ENCODE measurements at places on chromosomes 2 and 18.

DNA sequence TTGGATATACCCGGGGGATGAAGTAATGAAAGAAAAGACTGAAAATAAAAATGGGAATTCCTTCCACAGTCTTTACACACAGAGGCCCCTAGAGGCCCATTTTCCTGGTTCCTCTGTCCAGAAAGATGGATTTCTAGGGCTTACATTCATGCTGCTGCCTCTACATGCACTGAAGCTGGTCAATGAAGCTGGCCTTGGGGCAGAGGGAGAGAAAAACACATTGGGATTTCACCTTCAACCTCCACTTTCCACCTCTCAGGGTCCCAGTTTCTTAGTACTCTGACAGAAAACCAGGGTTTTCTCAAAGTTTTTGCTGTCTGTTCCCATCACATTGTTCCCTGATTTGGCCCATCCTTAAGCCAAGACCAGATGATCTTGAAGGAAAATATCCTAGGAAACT, 154.6 kb upstream of the ZSWIM2 start:
- no peak for DNase-seq

DNA sequence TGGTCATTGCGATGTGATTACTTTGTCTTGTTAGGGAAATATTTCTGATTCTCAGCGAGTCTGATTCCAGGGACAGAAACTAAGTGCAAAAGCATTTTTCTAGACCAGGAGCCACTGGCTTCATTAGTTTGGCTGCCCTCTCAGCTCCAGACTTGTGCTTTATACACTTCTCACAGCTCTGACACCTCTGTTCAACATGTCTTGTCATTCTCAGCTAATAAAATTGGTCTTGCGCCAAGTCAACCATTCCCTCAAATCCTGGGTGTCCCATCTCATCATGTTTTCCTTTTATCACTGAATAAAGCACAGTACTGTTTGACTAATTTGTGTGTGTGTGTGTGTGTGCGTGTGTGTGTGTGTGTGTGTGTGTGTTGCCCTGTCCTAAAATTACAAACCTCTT, 215.5 kb upstream of the EPHA4 start:
- no peak for DNase-seq

GRCh38 chr2:121475811-121476571, 54.7 kb upstream of the RNU4ATAC start:
- DNase-seq = no peak

DNA sequence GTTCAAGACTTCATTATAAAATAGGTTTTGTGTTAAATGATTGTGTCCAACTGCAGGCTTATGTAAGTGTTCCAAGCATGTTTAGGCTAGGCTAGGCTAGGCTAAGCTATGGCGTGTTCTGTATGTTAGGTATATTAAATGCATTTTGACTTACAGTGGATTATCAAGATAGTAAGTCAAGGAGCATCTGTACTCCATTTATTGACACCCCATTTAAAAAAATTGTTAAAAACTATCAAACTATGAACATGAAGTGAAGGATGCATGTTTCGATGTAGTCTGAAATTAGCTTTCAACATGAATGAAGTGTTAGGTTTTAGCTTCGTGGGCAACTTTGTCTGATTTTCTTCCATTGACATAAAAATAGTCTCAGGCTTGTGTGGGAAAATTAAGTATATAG, 290.5 kb downstream of the PARD3B start:
- no peak for DNase-seq

DNA sequence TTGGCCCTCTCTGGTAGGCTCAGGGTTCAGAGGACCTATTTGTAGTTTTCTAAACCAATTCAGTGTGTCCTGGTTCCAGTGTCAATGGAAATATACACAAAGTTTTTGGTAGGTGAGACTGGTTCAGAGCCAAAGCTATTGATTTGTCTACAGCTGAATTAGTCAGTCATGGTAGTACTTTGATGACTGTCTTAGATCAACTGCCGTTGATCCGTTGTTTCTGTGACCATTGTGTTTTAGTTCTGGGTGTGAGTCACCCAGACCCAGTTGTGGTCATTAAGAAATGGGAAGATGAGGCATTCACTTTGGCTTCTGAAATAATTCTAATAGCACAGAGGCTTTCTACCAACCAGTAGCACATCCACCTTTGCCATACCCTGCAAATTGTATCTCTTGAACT, 16.0 kb upstream of the RPE start:
- no peak for DNase-seq

- DNase-seq = no peak
Observed at GRCh38 chr2:113734185-113734584, 22.3 kb downstream of the SLC35F5 start.

GRCh38 chr2:28233164-28233676, 159.4 kb upstream of the FOSL2 start:
- DNase-seq = no peak

GRCh38 chr2:53998834-53999233, 28.0 kb upstream of the PSME4 start:
- no peak for DNase-seq

- no peak for DNase-seq
Observed at GRCh38 chr2:199370150-199370780, 87.5 kb downstream of the SATB2 start.

- DNase-seq = no peak
Observed at GRCh38 chr2:121182520-121182919, 102.5 kb downstream of the TFCP2L1 start.

DNA sequence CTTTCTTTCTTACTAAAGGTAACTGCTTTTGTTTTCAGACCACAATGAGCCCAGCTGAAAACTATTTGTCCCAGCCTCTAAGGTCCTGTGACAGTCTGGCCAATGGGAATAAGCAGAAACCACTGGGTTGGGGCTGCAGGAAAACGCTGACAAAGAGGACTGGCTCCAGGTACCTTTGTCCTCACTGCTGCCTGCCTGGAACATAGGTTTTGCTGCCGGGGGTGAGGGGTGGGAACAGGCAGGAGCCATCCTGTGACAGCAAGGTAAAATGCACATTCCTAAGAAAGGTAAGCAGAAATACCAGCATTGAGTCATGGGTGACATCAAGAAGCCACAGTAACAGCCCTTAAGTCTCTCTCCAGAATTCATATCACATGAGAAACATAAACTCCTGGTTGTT, 21.6 kb downstream of the PTPN2 start:
- no peak for DNase-seq

GRCh38 chr18:2529154-2529553, 42.2 kb downstream of the METTL4 start:
- DNase-seq = no peak

GRCh38 chr18:58887613-58887963, 22.9 kb downstream of the ZNF532 start:
- DNase-seq = no peak

DNA sequence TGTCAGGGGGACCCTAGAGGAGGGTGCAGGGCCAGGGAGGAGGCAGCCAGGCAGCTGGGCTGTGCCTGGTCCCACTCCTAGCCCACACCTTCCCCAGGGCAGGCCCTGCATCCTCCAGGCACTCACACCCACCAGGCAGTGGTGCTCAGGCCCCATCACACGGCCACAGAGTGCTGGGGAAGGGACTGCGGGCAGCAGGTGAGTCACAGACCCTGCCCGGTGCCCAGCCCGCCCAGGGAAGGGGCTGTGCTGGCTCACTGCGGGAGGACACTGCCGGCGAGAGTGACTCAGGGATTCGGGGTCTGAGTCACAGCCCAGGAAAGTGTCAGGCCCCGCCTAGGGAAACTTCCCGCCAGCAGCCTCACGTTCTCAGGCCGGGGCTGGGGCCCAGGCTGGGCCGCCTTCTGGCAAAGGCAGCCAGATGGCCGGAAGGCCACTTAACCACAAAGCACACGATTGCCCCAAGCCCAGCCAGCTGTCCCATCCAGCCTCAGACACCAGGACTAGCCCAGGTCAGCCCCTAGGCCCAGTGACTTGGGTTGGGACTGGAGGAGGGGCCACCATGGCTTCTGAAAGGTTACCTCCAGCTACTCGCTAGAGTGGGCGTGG, 42.2 kb downstream of the BIN1 start:
- no peak for DNase-seq

DNA sequence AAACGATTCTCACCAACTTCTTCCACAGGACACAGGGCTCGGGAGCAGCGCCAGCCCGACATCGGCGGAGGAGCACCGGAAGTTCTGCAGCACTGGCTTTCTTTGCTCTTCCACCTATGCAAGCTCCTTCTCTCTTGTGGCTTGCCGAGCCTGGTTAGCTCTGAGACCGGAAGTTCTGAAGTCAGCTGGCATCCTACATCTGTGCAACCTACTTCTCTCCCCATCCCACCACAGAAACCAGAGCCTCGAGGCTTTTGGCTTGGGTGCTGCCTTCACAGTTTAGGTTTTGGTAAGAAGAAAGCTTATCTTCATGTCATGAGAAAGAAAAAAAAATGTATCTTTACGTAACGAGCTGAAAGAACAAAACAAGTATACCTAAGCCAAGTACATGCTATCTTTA, 111.7 kb downstream of the ANKRD44 start:
- no peak for DNase-seq

DNA sequence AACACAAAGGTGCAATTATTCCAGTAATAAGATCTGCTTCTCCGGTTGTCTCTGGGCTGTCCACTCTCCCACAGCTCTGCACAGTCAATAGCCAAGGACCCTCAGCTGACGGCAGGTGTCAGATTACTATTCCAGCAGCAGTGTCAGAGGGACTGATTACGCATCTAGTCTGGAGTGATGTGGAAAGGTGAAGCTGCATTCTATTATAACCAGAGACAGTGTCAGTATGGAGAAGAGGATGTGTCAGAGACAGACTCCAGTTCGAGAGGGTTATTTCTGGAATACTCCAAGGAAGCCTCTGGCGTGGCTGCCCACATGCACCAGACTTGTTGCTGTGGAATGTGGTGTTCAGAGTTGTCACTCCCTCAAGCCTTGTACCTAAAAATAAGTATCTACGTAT, 163.6 kb upstream of the TMEM200C start:
- DNase-seq = peak; percentile 17

GRCh38 chr2:47070920-47071824, 83.9 kb downstream of the STPG4 start:
- no peak for DNase-seq

- peak; percentile 66 for DNase-seq
Observed at GRCh38 chr2:85457877-85458316, 39.4 kb downstream of the SH2D6 start.

All from COR-L47 (cell line).